ENCODE measurements at places on chromosomes 3 and 15. TPM values are rescaled to one million over a fixed set of nuclear protein-coding genes. Genes with fewer than 3 reads are reported as not detected.

GRCh38 chr3:177842302-177842701 lies 645.0 kb upstream of the TBL1XR1 start:
- H3K4me1 ChIP-seq: no peaks in the 10 kb centered on the region
- DNase-seq: no peak
- no peak overlapping the region for H3K4me3 ChIP-seq
- H3K27ac ChIP-seq: no peak overlapping the region
- no peaks in the 10 kb centered on the region for H3K36me3 ChIP-seq

SMAD3 gene
- polyA plus RNA-seq: 52.9 TPM

GRCh38 chr3:17050506-17050905 lies 165.8 kb downstream of the PLCL2 start:
- no peaks in the 10 kb centered on the region for H3K36me3 ChIP-seq
- no peaks in the 10 kb centered on the region for H3K4me1 ChIP-seq
- H3K4me3 ChIP-seq: no peak overlapping the region
- no peak for DNase-seq
- no peaks in the 10 kb centered on the region for H3K27me3 ChIP-seq

EPHB1 gene
- polyA plus RNA-seq: not detected

DNA sequence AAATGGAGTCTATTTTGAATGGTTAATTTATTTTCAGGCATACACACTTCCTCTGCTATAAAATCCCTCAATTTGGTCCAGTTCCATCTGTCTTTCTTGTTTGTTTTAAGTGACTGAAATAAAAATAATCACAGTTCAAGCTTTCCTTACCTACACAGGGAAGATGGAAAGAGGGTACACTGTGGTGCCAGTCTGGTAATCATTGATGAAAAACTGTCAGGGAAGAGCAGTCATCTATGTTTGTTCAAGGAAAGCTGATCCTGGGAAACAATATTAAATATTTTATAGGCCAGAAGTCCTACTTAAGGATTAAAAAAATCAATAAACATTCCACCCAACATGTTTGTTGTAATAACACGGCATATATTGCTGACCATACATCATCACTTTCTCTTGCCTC lies 115.2 kb upstream of the KCNMB2 start:
- no peaks in the 10 kb centered on the region for H3K4me1 ChIP-seq
- H3K27ac ChIP-seq: no peak overlapping the region
- DNase-seq: no peak
- H3K36me3 ChIP-seq: no peaks in the 10 kb centered on the region
- no peak overlapping the region for H3K4me3 ChIP-seq
- no peaks in the 10 kb centered on the region for H3K27me3 ChIP-seq

GRCh38 chr15:25658560-25658959 lies 204.6 kb downstream of the ATP10A start:
- H3K27ac ChIP-seq: no peak overlapping the region
- H3K27me3 ChIP-seq: no peaks in the 10 kb centered on the region
- H3K36me3 ChIP-seq: no peaks in the 10 kb centered on the region
- H3K4me1 ChIP-seq: no peaks in the 10 kb centered on the region
- no peak for DNase-seq

All from keratinocyte (primary cell).